ENCODE measurements at places on chromosomes 16 and 17.

DNA sequence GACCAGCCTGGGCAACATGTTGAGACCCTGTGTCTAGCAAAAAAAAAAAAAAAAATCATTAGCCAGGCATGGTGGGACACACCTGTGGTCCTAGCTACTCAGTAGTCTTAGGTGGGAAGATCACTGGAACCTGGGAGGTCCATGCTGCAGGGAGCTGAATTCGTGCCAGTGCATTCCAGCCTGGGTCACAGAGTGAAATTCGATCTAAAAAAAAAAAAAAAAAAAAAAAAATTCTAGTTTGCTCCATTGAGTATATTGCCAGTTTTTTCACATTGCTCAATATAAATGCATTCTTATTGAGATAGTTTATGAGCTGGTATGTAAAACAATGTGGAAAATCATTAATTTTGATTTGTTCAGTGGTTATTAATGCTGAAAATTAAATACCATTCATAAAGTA lies 52.0 kb downstream of the ABHD15 start:
- DNase-seq: no peak

- DNase-seq: peak; percentile 98
These were observed 818 bp upstream of the NRN1L start for GRCh38 chr16:67883872-67884261.

DNA sequence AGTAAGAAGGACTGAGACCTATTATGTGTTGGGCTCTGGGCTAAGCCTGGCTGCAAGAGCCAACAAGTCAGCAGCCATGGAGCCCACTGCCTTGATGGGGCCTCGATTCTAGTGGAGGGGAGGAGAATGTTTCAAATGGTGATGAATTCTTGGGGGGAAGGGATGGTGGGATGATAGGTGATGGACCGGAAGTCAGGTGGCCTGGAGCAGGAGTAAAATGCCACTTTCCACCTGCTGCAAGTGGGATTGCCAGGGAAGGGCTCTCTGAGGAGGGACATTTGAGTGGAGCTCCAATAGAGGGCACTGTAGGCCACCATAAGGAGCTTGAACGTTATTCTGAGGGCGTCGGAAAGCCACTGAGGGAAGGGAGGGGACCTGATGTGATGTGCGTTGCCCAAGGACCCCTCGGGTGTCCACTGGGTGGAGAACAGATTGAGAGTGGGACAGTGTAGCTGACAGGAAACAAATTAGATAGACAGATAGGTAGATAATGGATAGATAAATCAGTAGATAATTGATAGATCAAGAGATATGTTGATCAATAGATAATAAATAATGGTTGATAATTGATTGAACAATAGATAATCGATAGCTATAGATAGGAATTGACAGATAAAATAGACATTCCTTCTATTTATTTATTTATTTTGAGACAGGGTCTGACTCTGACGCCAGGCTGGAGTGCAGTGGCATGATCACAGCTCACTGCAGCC lies 18.2 kb upstream of the NXPH3 start:
- peak; percentile 68 for DNase-seq

GRCh38 chr17:56739376-56739775 lies 94.3 kb downstream of the C17orf67 start:
- no peak for DNase-seq

- no peak for DNase-seq
These were observed 269.4 kb downstream of the BCAS3 start for GRCh38 chr17:60947100-60947499.

GRCh38 chr17:10251212-10251948 lies 53.0 kb upstream of the GAS7 start:
- DNase-seq: no peak

GRCh38 chr16:89117975-89118289 lies 24.3 kb downstream of the ACSF3 start:
- DNase-seq: no peak

GRCh38 chr16:85514598-85515318 lies 98.4 kb upstream of the GSE1 start:
- DNase-seq: peak; percentile 98

- no peak for DNase-seq
These were observed 1032.8 kb upstream of the CDH8 start for GRCh38 chr16:63069047-63069446.

GRCh38 chr16:54226296-54227010 lies 60.1 kb downstream of the IRX3 start:
- no peak for DNase-seq

DNA sequence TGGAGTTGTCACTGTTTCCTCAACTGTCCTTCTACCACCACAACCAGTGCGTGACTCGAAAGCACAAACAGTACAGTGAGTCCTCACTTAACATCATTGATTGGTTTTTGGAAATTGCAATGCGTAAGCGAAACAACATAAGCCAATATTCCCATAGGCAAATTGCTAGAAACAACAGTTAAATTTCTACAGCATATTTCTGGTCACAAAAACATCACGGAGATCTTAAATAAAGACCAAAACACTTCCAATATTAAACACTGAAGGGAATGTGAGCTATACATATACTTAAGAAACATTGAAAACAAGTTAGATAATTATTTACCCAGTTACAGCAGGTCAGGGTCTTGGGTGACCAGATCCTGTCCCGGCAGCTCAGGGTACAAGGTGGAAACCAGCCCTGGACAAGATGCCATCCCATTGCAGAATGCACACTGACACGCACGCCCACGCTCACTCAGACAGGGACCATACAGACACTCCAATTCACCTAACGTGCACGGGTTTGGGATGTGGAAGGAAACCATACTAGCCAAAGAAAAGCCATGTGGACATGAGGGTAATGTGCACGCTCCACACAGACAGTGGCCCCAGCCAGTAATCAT lies 4.7 kb downstream of the SLC13A5 start:
- no peak for DNase-seq

GRCh38 chr17:10211666-10212065 lies 13.3 kb upstream of the GAS7 start:
- DNase-seq: no peak

- DNase-seq: no peak
These were observed 26.7 kb downstream of the ABCA5 start for GRCh38 chr17:69300222-69300621.

DNA sequence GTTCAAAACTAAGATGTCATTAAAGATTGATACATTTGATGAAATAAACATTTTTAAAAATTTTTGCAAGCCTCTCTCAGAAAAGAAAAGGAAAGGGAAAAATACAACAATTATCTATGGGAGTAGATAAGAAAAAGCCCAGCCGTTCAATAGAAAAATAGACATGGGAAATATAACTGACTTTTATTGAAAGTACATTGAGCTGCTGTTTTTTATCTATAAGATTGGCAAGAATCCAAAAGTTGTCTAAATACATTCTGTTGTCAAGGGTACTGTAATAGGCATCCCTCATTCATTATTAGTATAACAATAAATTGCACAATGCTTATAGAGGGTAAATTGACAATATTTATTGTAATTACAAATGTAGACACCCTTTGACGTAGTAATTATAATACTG lies 38.4 kb upstream of the IRX6 start:
- DNase-seq: no peak

- no peak for DNase-seq
These were observed 6.5 kb upstream of the ABR start for GRCh38 chr17:1186214-1186820.

- DNase-seq: peak; percentile 41
These were observed 276.5 kb downstream of the XYLT1 start for GRCh38 chr16:17194190-17194780.

DNA sequence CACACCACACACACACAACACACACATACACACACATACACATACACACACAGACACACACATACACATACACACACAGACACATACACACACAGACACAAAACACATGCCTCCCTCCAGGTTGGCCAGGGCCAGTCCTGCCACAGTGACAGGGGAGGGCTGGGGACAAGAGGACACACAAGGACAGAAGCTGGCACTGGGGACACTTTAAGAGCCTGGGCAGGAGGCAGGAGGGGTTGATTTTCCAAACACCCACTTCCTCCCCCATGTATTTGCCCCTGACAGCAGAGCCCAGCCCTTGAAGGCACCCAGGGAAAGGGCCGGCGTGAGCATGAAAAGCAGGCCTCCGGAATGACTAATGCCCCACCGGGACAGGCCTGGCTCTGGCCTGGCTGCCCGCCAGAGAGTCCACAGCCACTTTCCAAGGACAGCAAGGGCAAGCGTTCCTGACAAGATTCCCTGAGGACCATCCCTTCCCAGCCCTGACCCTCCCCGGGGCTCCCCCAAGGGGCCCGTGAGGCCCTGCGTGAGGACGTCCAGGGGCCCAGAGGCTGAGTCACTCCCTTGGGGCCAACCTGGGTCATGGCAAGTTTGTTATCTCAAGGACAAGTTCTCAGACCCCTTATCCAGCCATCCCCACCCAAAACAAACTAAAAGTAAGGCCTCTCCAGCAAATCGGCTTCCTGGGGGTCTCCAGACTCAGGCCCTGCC lies 235.6 kb downstream of the ZNF423 start:
- DNase-seq: peak; percentile 28

DNA sequence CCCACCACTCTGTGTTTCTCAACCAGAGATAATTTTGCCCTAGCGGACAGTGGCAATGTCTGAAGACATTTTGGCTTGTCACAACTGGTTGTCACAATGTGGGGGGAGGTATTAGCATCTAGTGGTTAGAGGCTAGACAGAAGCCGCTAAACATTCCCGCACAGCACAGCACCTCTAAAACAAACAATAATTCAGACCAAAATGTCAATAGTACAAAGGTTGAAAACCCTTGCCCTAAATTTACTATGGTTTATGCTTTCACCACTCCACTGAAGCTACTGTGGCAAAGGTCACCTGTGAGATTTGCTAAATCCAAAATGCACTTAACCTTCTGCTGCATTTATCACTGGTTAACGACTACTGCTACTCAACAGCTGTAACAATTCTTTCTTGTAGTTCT lies 14.1 kb downstream of the NUP88 start:
- peak; percentile 28 for DNase-seq

DNA sequence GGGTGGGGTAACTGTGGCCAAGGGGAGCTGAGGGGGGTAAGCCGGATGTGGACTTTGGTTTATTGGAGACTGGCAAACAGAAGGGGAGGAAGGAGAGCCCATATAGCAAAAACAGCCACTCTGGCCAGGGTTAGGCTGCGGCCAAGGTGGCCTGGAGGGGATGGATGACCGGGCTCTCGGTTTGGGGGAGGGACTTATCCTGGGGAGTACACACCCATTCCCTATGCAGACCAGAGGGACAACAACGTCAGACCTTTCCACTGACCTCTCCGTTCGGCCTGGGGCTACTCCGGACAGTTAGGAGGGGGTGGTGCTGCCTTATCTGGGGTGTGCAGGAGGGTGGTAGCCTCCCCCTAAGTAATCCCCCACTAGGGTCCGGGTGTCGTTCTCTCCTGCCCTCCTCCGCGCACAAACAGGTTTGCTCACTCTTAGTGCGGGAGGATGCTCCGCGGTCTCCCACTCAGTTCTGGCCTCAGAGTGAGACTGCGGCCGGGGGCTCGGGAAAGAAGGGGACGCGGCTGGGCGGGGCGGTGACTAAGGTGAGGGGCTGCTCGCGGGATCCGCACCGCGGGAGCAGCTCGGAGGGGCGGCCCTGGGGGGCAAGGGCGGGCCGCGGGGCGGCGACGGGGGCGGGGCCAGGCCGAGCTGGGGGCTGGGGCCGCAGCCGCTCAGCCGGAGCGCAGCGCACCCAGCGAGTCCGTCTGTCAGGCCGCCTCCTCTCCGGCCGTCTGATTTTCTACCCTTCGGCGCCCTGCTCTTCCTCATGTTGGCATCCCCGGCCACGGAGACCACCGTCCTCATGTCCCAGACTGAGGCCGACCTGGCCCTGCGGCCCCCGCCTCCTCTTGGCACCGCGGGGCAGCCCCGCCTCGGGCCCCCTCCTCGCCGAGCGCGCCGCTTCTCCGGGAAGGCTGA lies at the start of gene WNK4:
Gene WNK4 (plus strand): TSS at position 675 of the 915 bp plus-strand sequence. CDS start 89 bp downstream, at position 764.
- DNase-seq: peak; percentile 97
